ENCODE measurements at places on chromosomes 16 and 17. TPM values are rescaled to one million over a fixed set of nuclear protein-coding genes. Genes with fewer than 3 reads are reported as not detected.
A peak's percentile ranks its signal among the peaks of the same experiment; 100 is the strongest.

GRCh38 chr17:57986841-57987580 lies 1.0 kb downstream of the VEZF1 start:
- DNase-seq, result no peak
- H3K4me1 ChIP-seq, result peaks cover 20% of the 10 kb centered on the region
- H3K27me3 ChIP-seq, result no peaks in the 10 kb centered on the region
- H3K27ac ChIP-seq, result peak overlapping the region; percentile 100
- H3K4me3 ChIP-seq, result peak overlapping the region; percentile 98

GRCh38 chr16:70779361-70779760 lies 21.6 kb downstream of the VAC14 start:
- peaks cover 20% of the 10 kb centered on the region for H3K36me3 ChIP-seq
- no peak for DNase-seq
- no peak overlapping the region for H3K27ac ChIP-seq
- no peaks in the 10 kb centered on the region for H3K27me3 ChIP-seq

DNA sequence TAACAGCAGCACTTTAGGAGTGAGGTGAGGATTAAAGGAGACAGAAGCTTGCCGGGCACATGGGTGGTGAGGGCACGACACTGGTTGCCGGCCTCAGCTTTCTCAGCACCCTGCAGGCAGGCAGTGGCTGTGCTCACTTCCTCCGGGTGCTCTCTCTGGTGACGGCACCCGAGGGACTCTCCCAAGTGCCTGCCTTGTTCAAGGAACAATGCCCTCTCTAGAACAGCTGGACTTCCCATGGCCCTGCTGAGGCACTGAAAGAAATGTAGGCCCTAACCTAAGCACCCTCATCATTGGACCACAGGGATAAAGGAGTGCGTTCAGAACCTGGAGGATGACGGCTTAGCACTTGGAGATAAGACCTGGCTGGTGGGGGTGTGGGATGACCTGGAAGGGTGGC lies 72.7 kb downstream of the N4BP1 start:
- H3K27ac ChIP-seq, result no peak overlapping the region
- peaks cover 17% of the 10 kb centered on the region for H3K36me3 ChIP-seq
- no peak overlapping the region for H3K4me3 ChIP-seq
- H3K4me1 ChIP-seq, result peaks cover under 1% of the 10 kb centered on the region

- no peak for DNase-seq
- H3K27ac ChIP-seq, result no peak overlapping the region
- peaks cover 45% of the 10 kb centered on the region for H3K4me1 ChIP-seq
- H3K4me3 ChIP-seq, result no peak overlapping the region
- H3K27me3 ChIP-seq, result no peaks in the 10 kb centered on the region
Observed at GRCh38 chr17:77444628-77444983, 303.8 kb downstream of the SEC14L1 start.

DNA sequence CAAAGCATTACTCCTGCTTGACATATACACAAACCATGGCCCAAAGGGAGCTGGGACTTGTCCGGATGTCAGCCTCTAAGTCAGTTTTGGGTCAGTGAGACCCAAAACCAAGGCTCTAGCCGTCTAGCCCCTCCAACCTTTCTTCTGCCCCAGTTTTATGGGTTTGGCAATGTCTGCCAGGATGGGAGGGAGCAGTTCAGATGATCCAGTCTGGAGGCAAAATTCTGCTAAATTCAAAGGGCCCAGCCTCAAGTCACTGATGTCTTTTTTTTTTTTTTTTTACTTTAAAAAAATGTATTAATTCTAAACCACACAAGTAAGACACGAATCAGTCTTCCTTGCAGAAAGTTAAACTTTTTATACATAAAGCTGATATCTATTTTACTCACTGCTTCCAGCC lies 8.6 kb downstream of the NLRC5 start:
- H3K27me3 ChIP-seq, result no peaks in the 10 kb centered on the region
- no peaks in the 10 kb centered on the region for H3K36me3 ChIP-seq
- H3K4me3 ChIP-seq, result no peak overlapping the region
- no peaks in the 10 kb centered on the region for H3K4me1 ChIP-seq
- no peak overlapping the region for H3K27ac ChIP-seq
- DNase-seq, result no peak

The ANKRD13B gene
- 14.0 TPM for polyA plus RNA-seq

The STH gene
- polyA plus RNA-seq, result not detected
